ENCODE measurements at places on chromosomes 7 and 10. TPM values are rescaled to one million over a fixed set of nuclear protein-coding genes. Genes with fewer than 3 reads are reported as not detected.

GRCh38 chr10:114151486-114151885, 22.5 kb downstream of the CCDC186 start:
- peak; percentile 86 for DNase-seq

DNA sequence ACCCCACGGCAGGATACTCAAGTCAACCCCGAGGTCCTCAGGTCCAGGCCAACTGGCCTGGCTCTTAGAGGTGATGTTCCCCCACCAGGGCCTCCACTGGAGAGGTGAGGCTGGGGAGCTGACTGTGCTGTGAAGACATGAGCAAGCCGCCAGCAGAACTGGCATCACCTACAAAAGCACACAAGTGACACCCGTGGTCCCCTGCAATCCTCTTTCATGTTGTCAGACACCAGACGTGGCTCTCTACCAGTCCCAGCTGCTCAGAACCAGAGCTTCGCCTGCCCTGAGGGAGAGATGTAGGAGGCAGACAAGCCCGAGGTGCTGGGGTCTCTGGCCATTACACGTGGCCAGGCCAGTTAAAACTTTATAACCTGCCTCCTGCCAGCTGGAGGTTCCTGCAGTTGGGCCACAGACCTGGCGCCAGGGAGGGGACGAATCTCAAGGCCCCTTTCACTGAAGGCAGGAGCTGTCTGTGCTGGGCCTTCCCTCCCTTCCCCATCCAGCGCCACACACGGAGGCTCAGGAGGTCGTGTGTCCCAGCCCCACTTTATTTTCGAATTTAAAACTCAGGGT, 2.2 kb downstream of the COMTD1 start:
- DNase-seq, result peak; percentile 38

- DNase-seq, result no peak
Measured at GRCh38 chr10:130560116-130560515, 423.9 kb downstream of the GLRX3 start.

NPSR1 gene
- total RNA-seq, result not detected

DNA sequence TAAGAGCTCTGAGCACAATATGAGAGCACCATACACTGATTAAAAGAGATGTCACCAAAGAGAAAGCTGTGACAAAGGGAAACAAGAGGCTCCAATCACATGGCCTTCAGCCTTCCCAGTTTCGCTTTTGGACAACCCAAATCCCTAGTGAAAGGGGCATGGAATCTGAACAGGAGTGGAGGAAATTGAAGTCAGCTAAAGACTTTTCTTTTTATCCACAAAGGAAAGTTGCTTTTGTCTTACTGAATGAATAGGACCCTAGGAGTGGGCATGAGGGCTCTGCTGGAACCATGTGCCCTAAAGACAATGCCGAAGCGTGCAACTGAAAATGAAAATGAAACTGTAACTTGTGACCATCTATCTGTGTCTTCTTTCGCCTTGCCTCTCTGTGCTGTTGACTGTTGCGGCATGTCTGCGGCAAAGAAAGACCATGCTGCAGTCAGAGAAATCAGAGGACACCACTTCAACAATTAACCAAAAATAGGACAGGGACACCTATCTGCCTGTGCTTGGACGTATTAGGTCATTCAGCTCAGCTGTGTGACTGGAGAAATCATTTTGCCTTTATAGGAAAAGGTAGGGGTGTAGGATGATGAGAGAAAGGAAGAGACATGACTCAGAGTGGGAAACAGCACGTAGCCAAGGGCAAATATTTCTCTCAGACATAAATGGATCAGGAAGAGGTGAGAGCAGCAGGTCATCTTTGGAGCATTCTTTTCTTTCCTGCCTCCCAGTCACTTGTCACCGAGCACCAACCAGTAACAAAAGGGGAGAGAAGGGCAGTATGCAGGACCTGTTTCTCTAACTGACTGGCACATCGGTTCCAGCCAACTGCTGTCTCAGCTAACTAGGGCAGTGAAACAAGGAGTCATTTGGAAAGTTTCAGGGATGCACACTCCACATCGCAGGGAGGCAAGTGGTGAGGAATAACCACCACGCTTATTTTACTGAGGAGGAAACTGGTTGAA, 12.3 kb downstream of the CAV2 start:
- peak; percentile 98 for DNase-seq

DNA sequence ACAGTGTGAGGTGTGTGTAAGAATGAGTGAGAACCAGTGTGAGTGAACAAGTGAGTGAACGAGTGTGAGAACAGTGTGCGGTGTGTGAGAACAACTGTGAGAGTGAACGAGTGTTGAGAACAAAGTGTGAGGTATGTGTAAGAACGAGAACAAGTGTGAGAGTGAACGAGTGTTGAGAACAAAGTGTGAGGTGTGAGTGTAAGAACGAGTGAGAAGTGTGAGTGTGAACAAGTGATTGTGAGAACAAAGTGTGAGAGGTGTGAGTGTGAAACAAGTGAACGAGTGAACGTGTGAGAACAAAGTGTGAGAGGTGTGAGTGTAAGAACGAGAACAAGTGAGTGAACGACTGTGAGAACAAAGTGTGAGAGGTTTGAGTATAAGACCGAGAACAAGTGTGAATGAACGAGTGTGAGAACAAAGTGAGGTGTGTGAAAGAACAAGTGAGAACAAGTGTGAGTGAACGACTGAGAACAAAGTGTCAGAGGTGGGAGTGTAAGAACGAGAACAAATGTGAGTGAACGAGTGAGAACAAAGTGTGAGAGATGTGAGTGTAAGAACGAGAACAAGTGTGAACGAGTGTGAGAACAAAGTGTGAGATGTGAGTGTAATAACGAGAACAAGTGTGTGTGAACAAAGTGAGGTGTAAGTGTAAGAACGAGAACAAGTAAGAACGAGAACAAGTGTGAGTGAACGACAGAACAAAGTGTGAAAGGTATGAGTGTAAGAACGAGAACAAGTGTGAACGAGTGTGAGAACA, 47.9 kb downstream of the ESYT2 start:
- DNase-seq, result no peak

- peak; percentile 81 for DNase-seq
Measured at GRCh38 chr10:72260239-72260975, 13.3 kb upstream of the DDIT4 start.

GRCh38 chr7:117385363-117386109, 41.8 kb downstream of the ASZ1 start:
- DNase-seq, result peak; percentile 44

FAM13C gene
- 0.22 TPM for total RNA-seq

ATP6V0A4 gene
- 0.20 TPM for total RNA-seq

DNA sequence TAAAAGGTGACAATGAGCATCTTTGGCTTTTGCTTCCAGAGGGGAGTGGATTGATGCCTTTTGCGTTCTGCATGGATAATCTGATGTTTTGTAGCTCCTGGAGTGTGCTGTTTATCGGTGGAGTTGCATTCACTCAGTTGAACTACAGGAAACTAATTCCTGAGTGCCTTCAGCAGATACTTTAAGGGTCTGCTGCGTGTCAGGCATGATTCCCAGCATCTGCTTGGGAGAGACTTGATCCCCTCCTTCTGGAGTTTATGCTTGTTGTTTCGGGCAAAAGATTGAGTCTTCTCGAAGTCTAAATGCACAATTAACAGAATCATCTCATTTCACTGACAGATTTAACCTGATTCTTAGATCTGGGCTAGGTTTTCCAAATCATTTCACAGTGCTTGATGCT, 46.2 kb downstream of the CELF2 start:
- no peak for DNase-seq

FFAR4 gene
- not detected for total RNA-seq

- DNase-seq, result no peak
Measured at GRCh38 chr7:150443793-150444540, 6.5 kb upstream of the GIMAP8 start.

DNA sequence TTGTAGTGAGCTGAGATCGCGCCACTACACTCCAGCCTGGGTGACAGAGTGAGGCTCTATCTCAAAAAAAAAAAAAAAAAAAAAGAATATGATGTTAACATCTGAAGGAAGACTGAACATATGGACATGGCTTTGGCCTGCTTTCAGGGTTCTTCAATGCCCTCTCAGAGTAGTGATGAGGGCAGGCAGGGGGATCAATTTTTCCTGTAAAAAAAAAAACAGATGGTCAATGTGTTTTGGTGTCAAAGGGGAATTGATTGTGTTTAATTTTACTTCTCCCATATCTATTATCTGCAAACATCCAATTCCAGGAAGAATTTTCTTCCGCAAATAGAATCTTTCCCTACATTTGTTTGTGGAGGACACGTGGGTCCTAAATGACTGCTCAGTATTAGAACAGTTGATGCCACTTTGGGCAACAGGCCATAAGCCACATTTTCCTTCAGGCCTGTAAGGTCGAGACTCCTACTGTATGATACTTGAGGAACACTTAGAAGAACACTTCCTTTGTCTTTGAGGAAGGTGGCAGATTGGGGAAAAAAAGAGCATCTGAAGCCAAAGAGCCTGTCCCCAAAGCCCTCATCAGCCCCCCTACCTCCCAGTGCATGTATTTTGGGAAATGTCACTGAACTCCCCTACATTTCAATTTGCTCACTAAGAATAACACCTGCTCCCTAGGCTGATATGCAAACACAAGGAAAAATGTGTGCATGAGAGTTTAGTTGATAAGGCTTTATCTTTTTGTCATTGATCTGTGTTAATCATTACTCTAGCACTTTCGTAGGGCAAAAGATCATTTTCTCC, 28.3 kb downstream of the MGAM2 start:
- no peak for DNase-seq

GRCh38 chr7:97770850-97771249, 39.0 kb downstream of the TAC1 start:
- peak; percentile 42 for DNase-seq

FAM25G gene
- total RNA-seq, result not detected

DNA sequence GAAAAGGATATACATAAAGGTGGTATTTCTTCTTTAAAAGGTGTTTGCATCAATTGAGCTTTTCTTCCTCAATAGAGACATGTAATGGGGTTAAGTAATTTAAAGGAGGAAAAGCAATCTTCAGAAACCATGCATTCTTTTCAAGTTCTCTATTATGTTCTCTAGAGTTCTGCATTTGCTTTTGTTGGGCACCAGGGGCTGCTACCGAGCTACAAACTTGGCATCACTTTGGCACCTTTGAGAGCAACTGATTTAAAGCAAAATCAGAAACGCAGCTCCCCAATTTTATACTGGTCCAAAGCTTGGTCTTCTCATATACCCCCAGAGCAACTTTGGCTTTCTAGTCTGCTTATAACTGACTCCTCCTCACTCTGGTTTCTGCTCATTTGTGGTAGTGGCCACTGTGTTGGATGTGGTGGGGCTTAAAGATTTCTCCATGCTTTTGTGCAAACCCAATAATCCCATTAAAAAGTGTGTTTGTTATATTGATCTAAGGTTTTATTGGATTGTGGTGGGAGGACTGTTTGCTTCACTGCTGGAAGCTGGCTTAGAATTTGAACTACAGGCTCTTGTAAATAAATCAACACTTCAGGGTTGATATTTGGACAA, 712.1 kb downstream of the PHTF2 start:
- peak; percentile 57 for DNase-seq

DNA sequence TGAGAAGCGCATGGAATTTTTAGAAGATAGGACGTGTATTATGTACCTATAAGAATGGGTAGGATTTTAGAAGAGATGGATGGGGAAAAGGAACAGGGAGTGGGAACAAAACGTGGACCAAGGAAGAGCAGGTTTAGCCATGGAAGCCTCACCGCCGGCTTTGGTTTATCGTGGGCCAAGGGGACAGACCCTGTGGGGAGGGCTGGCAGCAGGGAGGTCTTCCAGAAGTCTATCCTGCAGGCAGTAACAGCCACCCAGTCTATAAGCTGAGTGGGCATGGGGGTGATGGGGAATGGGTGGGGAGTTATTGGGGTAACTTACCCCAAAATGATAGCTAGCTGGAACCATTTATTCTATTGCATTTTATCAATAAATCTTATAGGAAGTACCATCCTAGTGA, 44.9 kb downstream of the IKZF1 start:
- no peak for DNase-seq

GPR26 gene
- total RNA-seq, result not detected

Data from M059J (cell line).